Right renal pelvis (tissue), 4 donors: ENCODE measurements at places on chromosomes 3 and 15. TPM values are rescaled to one million over a fixed set of nuclear protein-coding genes. Genes with fewer than 3 reads are reported as not detected.

- DNase-seq, result no peak
Measured at GRCh38 chr3:122937745-122938144, 89.8 kb downstream of the SEMA5B start.

DNA sequence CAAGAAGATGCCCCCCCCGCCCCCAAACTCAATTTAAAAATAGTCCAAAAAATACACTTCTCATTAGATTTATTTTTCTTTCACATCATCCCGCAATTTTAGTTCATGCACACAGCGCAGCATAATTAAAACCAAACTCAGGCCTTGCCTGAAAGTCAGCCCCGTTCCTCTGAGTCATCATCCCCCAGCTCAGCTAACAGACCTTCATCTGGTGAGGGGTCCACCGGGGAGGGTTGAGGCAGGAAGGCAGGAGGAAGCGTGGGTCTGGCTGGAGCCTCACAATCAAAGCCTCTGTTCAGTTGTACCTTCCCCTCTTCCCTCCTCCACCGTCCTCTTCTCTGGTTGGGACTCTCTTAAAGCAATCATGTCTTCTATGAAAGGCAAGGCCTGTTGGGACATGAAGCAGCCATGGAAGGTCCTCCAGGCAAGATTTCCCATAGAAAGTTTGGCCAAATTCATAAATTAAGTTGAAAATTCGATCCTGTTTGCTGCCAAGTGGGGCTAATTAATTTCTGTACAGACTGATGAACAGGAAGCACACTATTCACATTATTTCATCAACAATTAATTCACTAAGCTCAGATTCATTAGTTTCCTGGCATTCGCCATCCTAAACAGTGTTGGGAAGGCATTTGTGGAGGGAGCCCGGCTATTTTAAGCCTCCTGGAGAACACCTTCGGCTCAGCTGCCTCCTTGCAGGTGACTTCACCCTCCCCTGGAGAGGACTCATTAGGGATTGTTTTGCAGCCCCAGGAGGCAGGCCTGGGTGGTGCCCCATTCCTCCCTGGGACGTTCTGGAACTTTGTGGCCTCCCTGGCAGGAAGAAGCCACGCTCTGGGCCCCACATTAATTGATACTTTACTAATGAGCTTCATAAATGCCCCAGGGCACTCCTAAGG, 72.3 kb upstream of the BNC1 start:
- DNase-seq, result no peak

- DNase-seq, result no peak
Measured at GRCh38 chr3:14758297-14758696, 60.5 kb upstream of the FGD5 start.

DNA sequence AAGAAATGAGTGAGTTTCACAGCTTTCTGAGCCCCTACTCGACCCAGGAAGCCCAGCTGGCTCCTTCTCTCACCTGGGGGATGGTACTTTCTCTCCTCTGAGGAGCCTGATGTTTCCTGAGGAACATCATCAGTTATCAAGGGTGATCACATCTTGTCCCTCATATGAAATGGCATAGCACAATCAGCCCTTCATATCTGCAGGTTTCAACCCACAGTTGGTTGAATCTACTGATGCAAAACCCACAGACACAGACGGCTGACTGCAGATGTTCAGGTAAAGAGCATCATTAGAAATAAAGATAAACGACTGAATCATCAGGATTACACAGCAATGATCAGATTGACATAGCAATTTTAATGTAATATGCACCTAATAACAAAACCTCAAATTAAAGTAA, 93.6 kb upstream of the OSTN start:
- DNase-seq, result no peak

GRCh38 chr3:196688349-196688748, 23.7 kb downstream of the CEP19 start:
- no peak for DNase-seq

DNA sequence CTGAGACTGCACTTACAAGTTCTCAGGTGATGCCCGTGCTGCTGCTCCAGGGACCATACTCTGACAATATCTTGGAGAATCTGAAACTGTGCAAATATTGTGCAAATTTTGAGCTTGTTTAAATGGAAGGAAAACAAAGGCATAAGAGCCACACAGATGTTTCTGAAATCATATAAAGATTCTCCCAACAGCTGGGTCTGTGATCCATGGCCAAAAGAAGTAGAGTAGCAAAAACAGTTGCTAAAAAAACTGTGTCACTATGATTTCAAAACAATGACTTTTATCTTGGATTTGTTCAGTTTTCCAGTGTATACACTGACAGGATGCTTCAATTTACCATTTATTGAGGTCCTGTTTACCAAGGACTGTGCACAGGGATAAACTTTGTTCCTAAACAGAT, 25.3 kb downstream of the NPTN start:
- no peak for DNase-seq

Gene ZNF619
- polyA plus RNA-seq, result 8.4 TPM

Gene SLC25A20
- polyA plus RNA-seq, result 18.8 TPM

Gene DPPA2
- 1.2 TPM for polyA plus RNA-seq

Gene SPATA12
- not detected for polyA plus RNA-seq

Gene ZMYND10
- polyA plus RNA-seq, result 4.7 TPM
